ENCODE measurements at places on chromosomes 5 and 9.
A peak's percentile ranks its signal among the peaks of the same experiment; 100 is the strongest.

DNA sequence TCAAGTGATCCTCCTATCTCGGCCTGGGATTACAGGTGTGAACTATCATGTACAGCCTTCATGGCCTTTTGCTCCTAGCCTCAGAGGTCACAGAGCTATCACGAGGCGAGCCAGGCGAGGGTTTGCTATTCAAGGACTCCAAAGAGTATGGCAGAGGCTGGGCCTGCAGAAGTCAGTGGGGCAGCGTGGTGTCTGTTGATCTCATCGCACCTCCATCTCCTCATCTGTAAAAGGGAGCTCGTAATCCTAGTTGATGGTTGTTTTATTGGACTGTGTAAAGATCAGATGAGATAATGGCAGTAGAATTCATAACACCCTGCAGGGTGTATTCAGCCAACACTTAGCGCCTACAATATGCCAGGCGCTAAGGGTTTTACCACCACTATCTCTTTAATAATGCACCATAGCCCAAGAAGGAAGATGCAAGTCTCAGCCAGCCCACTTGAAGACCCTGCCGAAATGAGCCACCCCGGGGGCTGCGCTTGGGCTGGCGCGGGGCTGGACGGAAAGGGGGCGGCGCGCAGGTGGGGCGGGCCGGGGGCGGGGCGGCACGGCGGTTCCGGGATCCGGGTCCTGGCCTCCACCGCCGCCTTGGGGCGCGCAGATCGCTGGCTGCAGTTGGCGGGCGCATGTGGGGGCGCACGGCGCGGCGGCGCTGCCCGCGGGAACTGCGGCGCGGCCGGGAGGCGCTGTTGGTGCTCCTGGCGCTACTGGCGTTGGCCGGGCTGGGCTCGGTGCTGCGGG lies at the start of gene GALNT12:
TSS of gene GALNT12 (plus strand) at position 601 of the 744 bp plus-strand sequence. CDS start at position 630, 29 bp downstream.
- DNase-seq, result no peak

DNA sequence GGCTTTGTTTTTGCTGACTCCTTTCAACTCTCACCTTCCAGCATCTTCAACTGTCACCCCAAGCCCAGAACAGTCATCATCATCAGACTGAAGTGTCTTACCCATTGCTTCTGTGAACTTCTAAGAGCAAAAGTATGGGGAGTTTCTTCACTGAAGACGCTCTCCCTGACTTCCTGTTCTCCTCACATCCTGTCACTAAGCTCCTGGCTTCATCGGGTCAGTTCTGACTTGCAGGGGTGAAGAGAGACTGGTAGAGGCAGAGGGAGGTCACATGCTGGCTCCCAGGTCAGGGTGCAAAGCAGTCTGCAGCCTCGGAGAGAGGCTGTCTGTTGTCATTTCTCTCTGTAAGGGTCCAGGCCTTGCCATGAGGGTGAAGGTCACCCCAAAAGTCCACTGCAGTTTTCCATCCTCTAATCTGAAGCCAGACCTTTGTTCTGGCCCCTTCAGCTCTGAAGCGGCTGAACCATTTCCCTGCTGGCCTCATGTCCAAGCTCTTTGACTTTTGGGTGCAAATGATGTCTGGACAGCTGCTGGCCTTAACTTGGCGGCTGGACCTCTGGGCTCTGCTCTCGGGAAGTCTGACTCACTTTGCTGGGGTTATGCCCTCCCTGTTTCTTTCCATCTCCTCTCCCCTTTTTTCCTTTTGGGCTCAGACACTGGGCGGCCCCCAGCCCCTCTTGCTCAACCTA lies 305.0 kb downstream of the RAB3C start:
- DNase-seq, result peak; percentile 57

DNA sequence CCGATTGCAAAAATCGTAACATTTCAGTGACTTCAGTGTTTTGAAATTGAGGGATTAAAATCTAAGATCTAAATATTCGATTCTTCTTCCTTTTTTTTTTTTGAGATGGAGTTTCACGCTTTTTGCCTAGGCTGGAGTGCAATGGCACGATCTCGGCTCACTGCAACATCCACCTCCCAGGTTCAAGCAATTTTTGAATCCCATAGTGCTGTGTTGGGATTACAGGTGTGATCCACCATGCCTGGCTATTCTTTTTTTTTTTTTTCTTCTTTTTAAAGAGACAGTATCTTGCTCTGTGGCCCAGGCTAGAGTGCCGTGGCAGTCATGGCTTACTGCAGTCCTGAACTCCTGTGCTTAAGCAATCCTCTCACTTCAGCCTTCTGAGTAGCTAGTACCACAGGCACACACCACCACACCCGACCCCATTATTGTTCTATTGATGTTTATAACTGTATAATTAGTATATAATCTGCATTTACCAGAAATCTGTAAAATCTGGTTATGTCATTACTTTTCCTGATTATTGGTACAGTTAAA lies 42.7 kb downstream of the NSD1 start:
- DNase-seq, result no peak

GRCh38 chr9:129071526-129072126 lies 9.3 kb upstream of the DOLPP1 start:
- no peak for DNase-seq

DNA sequence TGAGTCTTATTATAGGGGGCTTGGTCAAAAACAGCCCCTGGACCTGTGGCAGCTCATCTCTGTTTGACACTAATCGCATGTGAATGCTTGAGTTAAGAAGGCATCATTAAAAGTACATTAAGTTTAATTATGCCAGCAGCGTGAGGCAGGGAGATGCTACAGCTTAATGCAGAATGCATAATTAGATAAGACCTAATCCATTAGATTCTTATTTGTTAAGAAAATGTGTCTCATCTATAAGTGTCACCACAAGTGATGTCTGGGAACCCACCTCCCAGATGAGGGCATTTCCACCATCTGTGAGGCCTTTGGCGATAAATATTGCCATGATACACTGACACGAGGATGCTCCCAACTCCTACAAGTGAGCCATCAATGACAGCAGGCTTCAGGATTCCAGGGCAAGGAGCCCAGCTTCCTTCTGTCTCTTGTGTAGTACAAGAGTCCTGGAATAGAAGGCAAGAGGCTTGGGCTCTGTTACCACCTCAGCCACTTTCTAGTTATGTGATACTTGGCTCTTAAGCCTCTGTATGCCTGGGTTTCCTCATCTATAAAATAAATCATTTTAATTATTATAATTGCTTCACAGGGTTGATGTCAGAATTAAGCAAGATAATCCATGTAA lies 202.7 kb downstream of the FAM114A2 start:
- no peak for DNase-seq

GRCh38 chr9:127005770-127006314 lies 91.3 kb downstream of the RALGPS1 start:
- no peak for DNase-seq

GRCh38 chr5:1280177-1281037 lies 14.5 kb downstream of the TERT start:
- no peak for DNase-seq

GRCh38 chr9:132994410-132995120 lies 16.1 kb downstream of the GFI1B start:
- no peak for DNase-seq

DNA sequence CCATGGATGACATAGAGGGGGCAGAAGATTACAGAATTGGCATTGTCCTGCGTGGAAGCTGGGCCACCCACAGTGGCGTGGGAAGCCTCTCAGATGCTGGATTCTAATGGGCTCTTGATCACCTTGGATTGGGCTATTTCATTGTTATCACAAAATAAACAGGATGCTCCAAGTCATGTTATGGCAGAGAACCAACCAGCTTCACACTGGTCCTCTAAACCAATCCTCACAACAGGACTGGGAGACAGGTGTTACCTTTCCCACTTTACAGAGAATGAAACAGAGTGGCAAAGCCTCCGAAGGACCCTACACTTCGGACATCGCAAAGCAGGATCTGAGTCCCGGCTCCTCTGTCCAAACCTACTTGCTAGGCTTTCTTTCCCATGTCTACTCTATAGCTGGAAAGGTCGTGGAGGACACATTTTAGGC lies 455 bp upstream of the SMIM3 start:
- DNase-seq, result no peak

DNA sequence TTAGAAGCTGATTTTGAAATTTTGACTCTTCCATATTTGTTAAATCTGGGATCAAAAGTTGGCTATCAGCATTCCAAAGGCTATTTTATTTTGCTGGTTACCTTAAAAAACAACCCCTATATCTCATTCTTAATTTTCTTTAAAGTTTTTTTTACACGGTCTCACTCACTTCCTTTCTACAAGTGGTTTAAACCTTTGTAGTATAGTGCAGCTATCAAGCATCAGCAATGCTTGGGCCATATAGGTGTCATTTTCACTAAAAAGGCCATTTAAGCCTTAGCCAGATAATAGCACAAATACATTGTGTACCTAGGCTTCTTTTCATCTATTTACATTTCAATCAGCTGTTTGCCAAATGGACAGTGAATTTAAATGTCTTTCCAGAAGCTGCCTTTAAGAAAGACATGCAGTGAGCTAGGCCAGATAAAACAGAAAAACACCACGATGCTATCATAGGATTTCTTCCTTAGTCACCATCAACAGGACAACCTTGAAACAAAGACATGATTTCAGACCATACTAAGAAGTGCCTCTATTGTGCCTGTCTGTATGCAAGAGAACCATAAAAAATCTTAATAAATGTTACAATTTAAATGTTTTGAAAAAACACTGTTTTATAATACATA lies 104.2 kb downstream of the RAPGEF6 start:
- DNase-seq, result no peak

GRCh38 chr5:154868702-154869101 lies 10.3 kb downstream of the CNOT8 start:
- no peak for DNase-seq

DNA sequence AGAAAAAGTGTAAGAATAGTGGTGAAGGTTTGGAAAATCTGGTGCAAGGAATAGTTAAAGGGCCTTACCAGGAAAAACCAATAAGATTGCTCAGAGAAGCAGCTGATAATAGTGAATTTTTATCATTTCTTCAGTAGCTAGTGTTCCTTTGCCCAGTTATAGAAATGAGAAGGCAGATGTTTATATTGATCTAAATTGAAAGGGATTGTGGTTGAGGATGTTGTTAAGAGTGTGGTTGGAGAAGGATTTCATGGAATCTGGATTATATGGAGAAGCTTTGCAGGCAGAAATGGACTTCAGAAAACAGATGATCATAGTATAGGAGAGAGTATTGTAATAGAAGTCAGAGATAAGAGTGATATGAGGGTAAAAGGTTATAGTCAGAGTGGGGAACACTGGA lies 102.6 kb downstream of the XRCC4 start:
- DNase-seq, result no peak

DNA sequence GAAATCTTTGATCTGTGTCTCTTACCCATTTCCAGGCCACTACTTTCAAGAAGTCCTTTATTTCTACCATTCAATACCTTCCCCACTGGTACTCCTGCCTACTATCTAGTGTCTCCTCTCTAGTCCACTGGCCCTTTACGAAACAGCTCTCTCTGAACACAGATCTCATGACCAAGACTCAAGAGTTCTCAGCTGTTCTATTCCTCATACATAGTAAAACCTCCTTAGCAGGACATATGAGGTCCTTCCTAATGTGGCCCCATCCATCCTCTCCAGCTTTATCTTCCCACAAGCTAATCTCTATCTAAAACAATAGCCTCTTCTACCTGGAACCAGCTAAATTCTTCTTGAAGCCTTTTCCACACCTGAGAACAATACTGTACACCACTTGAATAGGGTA lies 2.6 kb downstream of the TEX10 start:
- no peak for DNase-seq

DNA sequence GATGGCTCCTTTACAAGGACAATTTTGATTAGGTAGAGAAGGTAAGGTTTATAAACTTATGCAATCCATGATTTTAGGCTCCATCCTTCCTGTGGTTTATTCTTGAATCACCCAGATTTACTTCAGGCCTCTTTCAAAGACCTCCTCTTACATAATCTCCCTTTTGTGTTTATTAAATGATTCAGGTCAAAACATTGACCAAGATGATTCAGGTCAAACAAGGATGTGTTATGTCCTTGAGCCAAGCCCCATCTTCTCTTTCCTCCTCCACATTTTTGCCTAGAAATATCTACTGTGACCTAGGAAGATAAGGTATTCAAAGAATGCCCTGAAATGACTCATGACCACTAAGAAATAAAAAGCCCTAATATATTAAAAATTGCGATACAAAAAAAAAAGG lies 31.8 kb upstream of the TLR4 start:
- no peak for DNase-seq

DNA sequence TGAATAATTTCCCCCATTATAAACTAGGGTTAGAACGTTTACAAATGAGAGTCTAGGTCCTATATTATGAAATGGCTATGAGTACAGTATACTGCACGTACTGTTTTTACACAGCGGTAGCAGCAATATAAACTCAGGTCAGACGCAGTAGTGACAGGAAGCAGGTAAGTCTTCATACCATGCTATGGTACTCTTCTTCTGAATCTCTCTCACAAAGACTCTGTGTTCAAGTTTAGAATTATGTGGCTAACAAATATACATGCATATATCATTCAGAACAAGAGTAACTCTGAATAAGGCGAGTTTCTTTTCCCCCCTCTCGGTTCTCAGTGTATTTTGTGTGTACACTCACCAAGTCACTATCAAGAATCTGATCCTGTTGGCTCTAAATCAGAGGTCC lies 114.9 kb upstream of the KLF9 start:
- DNase-seq, result no peak

DNA sequence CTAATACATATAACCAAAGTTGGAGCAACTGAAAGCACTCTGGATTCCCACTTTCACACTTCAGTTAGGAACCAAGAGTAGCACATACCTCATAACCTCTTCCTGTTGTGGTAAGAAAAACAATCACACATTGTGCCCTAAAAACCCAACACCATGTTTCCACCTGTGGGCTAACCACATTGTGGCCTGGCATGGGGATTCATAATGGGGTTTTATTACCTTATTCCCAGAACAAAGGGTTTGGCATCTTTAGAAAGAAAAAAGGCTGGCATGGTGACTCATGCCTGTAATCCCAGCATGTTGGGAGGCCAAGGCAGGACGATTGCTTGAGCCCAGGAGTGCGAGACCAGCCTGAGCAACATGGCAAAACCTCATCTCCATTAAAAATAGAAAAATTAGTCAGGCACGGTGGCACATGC lies 60.6 kb downstream of the HSD17B3 start:
- no peak for DNase-seq

DNA sequence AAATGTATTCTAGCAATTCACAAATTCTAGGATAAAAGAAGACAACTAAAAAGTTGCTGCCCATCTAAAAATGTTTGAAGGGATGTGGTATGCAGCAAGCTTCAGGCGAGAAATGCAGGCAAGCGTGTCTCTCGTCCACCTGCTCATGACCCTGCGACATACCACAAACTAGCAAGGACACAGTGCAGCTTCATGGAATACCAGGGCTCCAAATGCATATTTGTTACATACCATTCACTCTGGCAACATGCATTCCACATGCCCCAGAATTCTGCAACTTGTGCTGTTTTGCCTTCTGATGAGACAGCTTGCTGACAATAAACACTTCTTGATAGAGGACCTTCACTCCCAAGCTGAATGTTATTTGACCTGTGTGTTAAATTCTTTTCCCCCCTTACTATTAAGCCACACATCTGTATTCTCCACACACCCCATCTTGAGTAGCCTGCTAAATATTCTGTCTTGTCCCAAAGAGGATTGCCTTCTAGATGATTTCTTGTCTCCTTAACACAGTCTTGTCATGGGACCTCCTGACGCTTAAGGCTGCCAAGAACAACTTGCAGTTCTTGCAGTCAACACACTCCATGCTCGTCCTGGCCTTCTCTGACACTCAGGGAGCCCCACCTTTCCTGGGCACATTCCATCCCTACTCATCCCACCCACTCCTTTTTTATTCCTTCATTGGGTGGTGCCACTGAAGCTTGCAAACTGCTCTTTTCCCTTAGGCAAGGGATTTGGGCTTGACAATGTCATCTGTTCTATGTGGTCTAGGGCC lies 340.5 kb downstream of the PIK3R1 start:
- no peak for DNase-seq

GRCh38 chr9:105850852-105851500 lies 156.6 kb downstream of the TMEM38B start:
- no peak for DNase-seq

GRCh38 chr5:124604419-124604818 lies 142.0 kb downstream of the ZNF608 start:
- DNase-seq, result no peak
